ENCODE measurements at places on chromosomes 6 and 20.

DNA sequence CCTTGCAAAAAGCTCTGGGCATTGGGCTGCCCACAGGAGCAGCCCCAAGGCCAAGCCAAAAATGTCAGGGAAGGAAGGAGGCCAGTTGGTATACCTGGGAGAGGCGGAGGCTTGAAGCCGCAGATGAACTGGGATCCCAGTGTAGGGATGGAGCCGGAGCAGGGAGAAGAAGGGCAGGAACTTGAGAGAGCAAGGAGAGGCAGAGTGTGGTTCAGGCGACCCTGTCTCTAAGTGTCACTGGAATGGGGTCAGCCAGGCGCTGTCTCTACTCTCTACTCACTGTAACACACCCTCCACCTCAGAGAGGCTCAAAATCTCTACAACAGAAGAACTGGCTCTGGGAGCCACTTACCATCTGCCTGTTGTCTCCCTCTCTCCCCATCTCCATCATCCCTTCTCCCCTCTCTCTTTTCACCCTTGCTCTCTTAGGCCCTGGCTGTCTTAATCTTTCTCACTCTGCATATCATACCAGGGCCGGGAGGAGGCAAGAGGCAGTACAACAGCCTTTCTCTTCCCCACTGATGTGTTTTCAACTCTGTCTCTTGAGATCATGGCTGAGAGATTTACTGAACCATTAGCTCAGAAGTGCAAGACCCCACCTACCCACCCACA, 93.3 kb downstream of the CRYBG1 start:
- H3K27ac ChIP-seq: no peak overlapping the region
- H3K36me3 ChIP-seq: no peaks in the 10 kb centered on the region
- peaks cover 8% of the 10 kb centered on the region for H3K27me3 ChIP-seq
- no peak for DNase-seq

- peaks cover 11% of the 10 kb centered on the region for H3K27me3 ChIP-seq
- H3K27ac ChIP-seq: peak overlapping the region; percentile 89
- H3K36me3 ChIP-seq: peaks cover 2% of the 10 kb centered on the region
Observed at GRCh38 chr6:26251354-26252076, 113.5 kb upstream of the BTN3A2 start.

DNA sequence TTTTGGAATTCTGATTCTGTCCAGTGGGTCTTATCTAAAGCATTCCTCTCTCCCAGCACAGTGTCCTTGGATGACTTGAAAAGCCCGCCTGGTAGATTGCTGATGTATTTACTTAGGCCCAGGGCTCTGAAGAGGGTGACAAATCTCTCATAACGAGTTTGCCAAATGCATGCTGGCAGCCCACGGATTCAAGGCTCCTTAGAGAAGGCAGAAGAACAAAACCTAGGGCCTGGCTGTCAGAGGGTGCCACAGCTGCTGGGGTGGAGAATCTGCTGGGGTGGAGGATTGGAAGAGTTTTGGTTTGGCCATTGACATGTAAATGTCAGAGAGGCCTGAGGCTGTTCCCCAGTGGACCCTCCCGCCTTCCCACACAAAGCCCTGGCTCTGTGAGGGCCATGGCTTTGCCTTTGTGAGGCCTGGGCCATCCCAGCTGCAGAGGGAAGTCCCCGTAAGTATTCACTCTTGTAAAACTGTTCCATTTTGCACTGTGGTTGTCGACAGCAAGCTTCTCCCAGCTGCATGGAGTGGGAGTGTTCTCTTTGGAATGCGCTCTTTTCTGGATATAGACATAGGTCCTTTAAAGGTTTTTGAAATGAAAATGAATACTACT, 50.3 kb downstream of the ANKRD6 start:
- no peaks in the 10 kb centered on the region for H3K27me3 ChIP-seq
- H3K27ac ChIP-seq: peak overlapping the region; percentile 94
- H3K4me3 ChIP-seq: no peak overlapping the region
- no peaks in the 10 kb centered on the region for H3K36me3 ChIP-seq
- DNase-seq: peak; percentile 52
- H3K4me1 ChIP-seq: peaks cover 30% of the 10 kb centered on the region

DNA sequence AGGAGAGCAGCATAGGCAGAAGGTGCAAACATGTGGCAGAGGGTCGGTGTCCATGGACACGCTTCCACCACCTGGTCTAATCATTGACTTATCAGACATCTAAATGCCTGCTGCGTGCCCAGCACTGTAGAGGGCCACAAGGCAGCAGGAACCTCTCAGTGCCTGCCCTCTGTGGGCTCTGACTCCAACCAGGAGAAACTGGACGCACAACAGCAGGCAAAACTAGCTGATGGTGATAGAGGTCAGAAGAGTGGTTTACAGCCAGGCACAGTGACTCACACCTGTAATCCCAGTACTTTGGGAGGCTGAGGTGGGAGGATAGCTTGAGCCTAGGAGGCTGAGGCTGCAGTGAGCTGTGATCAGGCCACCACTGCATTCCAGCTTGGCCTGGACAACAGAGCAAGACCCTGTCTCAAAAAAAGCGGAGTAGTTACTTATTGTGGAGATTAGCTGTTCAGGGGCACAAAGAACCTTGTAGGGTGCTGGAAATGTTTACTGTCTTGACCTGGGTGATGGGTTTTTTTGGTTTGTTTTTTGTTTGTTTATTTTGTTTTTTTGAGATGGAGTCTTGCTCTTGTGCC, 46.5 kb downstream of the PPARD start:
- no peaks in the 10 kb centered on the region for H3K27me3 ChIP-seq
- no peak for DNase-seq
- peaks cover 10% of the 10 kb centered on the region for H3K4me1 ChIP-seq
- H3K36me3 ChIP-seq: peaks cover 8% of the 10 kb centered on the region
- no peak overlapping the region for H3K4me3 ChIP-seq

DNA sequence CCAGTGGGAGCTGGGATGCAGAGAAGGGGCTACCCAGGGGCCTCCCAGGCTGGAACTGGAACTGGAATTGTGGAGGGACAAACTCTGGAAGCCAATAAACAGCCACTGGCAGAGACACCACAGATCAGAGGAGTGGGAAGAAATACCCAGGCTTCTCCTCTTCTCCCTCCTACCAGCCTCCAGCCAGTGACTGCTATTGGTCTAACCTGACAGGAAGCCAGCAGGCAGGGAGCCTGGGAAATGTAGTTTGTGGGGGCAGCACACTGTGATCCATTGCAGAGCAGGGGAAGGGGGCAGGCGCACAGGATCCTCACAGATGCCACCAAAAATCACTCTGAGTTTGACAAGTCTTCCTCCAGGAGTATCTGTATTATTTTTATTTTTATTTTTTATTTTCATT, 12.1 kb upstream of the MLN start:
- no peak overlapping the region for H3K4me3 ChIP-seq
- peak; percentile 26 for DNase-seq
- H3K4me1 ChIP-seq: peaks cover 24% of the 10 kb centered on the region
- no peak overlapping the region for H3K27ac ChIP-seq
- peaks cover 18% of the 10 kb centered on the region for H3K27me3 ChIP-seq

- H3K4me3 ChIP-seq: no peak overlapping the region
- H3K4me1 ChIP-seq: no peaks in the 10 kb centered on the region
- no peak overlapping the region for H3K27ac ChIP-seq
- no peaks in the 10 kb centered on the region for H3K27me3 ChIP-seq
Observed at GRCh38 chr6:16690608-16691142, 70.6 kb downstream of the ATXN1 start.

GRCh38 chr6:158865769-158866168, 46.6 kb upstream of the EZR start:
- no peak overlapping the region for H3K27ac ChIP-seq
- no peak overlapping the region for H3K4me3 ChIP-seq
- DNase-seq: no peak
- no peaks in the 10 kb centered on the region for H3K36me3 ChIP-seq

GRCh38 chr20:25408170-25408547, 686 bp downstream of the GINS1 start:
- no peak for DNase-seq
- H3K36me3 ChIP-seq: peaks cover 11% of the 10 kb centered on the region
- H3K27me3 ChIP-seq: no peaks in the 10 kb centered on the region
- H3K4me1 ChIP-seq: peaks cover 25% of the 10 kb centered on the region
- peak overlapping the region; percentile 96 for H3K27ac ChIP-seq

GRCh38 chr6:81969814-81970213, 217.3 kb upstream of the TENT5A start:
- DNase-seq: no peak
- H3K27me3 ChIP-seq: no peaks in the 10 kb centered on the region
- H3K4me1 ChIP-seq: no peaks in the 10 kb centered on the region
- H3K36me3 ChIP-seq: peaks cover 6% of the 10 kb centered on the region
- H3K27ac ChIP-seq: no peak overlapping the region

DNA sequence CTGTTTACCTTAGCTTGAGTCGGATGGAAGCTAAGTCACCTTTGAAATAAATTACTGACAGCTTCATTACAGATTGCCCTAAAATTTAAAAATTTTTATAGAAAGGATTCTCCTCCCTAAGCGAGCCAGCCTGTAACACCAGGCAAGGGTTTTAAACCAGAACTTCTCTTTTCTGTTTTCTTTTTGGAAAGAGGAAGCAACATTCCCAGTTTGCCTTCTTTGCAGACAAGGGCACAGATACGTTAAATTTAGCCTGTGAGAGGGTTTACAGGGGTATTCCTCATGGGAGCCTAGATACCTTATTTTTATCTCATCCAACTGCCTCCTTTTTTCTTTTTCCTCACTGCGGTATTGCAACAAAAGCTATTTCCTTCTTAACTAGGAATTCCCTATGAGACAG, 45.0 kb downstream of the GNAS start:
- peaks cover 7% of the 10 kb centered on the region for H3K27me3 ChIP-seq
- DNase-seq: no peak
- H3K4me1 ChIP-seq: peaks cover 92% of the 10 kb centered on the region
- H3K4me3 ChIP-seq: peak overlapping the region; percentile 56
- no peak overlapping the region for H3K27ac ChIP-seq

- H3K4me3 ChIP-seq: no peak overlapping the region
- H3K4me1 ChIP-seq: peaks cover 13% of the 10 kb centered on the region
- no peak overlapping the region for H3K27ac ChIP-seq
- no peaks in the 10 kb centered on the region for H3K27me3 ChIP-seq
- no peaks in the 10 kb centered on the region for H3K36me3 ChIP-seq
Observed at GRCh38 chr20:35306931-35307517, 14.8 kb upstream of the FAM83C start.

GRCh38 chr6:84346372-84346771, 118.9 kb upstream of the CEP162 start:
- no peak overlapping the region for H3K4me3 ChIP-seq
- peaks cover 4% of the 10 kb centered on the region for H3K4me1 ChIP-seq
- no peaks in the 10 kb centered on the region for H3K36me3 ChIP-seq
- peaks cover 17% of the 10 kb centered on the region for H3K27me3 ChIP-seq
- DNase-seq: no peak

- DNase-seq: no peak
- H3K36me3 ChIP-seq: no peaks in the 10 kb centered on the region
- H3K4me1 ChIP-seq: peaks cover 17% of the 10 kb centered on the region
- H3K4me3 ChIP-seq: no peak overlapping the region
Observed at GRCh38 chr20:671252-672030, 4.2 kb downstream of the SCRT2 start.

DNA sequence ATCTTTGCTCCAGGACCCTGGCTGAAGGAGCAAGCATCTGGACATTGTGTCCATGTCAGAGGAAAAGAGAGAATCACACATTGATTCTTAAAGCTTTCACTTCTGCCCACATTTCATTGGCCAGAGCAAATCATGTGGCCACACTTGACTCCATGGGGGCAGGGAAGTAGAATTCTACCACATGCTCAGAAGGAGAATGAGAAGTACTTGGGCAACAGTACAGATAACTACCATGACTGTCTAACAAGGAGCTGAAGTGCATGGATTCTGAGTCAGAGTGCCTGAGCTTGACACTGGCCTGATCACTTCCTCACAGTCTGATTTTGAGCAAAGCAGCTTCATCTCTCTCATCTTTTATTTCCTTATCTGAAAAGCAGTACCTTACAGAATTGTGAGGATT, 38.6 kb downstream of the GHRH start:
- no peaks in the 10 kb centered on the region for H3K27me3 ChIP-seq
- H3K4me1 ChIP-seq: peaks cover 21% of the 10 kb centered on the region
- DNase-seq: no peak
- no peak overlapping the region for H3K4me3 ChIP-seq

GRCh38 chr6:110828396-110828795, 13.1 kb upstream of the CDK19 start:
- H3K27me3 ChIP-seq: no peaks in the 10 kb centered on the region
- no peak overlapping the region for H3K4me3 ChIP-seq
- H3K36me3 ChIP-seq: no peaks in the 10 kb centered on the region
- H3K4me1 ChIP-seq: no peaks in the 10 kb centered on the region

- no peak overlapping the region for H3K4me3 ChIP-seq
- peaks cover 10% of the 10 kb centered on the region for H3K4me1 ChIP-seq
- no peak for DNase-seq
Observed at GRCh38 chr6:30749554-30750378, 5.4 kb upstream of the IER3 start.

DNA sequence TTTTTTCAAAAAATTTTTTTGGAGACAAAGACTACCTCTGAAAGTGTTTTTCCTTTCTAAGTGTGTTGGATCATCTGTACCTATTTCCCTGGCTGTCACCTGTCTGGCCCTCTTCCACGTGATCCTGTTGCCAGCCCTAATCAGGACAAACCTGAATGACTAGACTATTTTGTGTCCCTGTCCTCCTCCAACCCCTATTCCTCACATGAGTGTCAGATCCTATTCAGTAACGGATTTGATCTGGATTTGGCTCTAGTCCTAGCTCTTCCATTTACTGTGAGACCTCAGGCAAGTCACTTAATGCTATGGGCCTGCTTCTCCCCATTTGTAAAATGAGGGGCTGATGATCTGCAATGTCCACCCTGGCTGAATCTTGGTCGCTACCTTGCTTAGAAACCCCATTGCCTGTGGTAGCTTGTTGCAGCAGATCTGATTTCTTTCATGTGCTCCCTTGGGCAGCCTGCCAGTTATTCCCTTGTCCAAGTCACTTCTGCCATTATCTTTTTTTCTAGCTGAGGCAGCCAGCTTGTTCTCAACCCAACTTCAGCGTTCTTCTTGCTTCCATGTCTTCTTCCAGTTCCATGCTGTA, 4.8 kb downstream of the PHF20 start:
- H3K27me3 ChIP-seq: no peaks in the 10 kb centered on the region
- H3K4me1 ChIP-seq: peaks cover 29% of the 10 kb centered on the region
- no peak overlapping the region for H3K27ac ChIP-seq

DNA sequence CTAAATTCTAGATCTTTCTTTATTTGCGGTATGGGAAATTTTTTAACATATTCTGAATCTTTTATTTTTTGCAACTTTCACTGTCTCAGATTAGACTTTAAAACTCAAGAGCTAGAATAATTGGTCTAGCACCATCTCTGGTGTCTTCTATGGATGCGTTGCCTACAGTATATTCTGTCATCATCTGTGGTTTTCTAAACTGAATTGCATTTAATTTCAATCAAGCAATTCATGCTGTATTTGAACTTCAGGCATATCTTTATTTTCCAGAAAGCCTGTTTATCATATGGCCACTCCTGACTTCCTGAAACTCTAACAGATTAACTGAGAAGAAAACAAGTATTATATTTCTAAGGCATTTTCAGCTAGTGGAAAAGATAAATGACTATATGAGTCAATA, 281.6 kb downstream of the PLCB1 start:
- peaks cover 7% of the 10 kb centered on the region for H3K4me1 ChIP-seq
- no peak for DNase-seq
- no peaks in the 10 kb centered on the region for H3K27me3 ChIP-seq
- no peak overlapping the region for H3K4me3 ChIP-seq
- H3K27ac ChIP-seq: no peak overlapping the region

Measured in neural crest cell (in vitro differentiated cells).